ENCODE measurements at places on chromosomes 13 and 19. TPM values are rescaled to one million over a fixed set of nuclear protein-coding genes. Genes with fewer than 3 reads are reported as not detected.

The CYP4F22 gene
- not detected for total RNA-seq

The SSC5D gene
- 0.32 TPM for total RNA-seq

The GJB6 gene
- total RNA-seq: not detected

The PRKCG gene
- not detected for total RNA-seq

The IGFL3 gene
- 0.32 TPM for total RNA-seq

The STARD13 gene
- 25.0 TPM for total RNA-seq

The ZNF285 gene
- 1.9 TPM for total RNA-seq

The TGFBR3L gene
- total RNA-seq: 2.3 TPM

The PSG6 gene
- not detected for total RNA-seq

The ZNF569 gene
- total RNA-seq: 5.8 TPM

The ZNF221 gene
- 10.6 TPM for total RNA-seq

The C5AR2 gene
- total RNA-seq: not detected

The F10 gene
- total RNA-seq: not detected

The OSCAR gene
- not detected for total RNA-seq

Data from epithelial cell of umbilical artery (primary cell).